ENCODE measurements at places on chromosomes 12 and 14.

GRCh38 chr14:60632777-60633176, 16.5 kb downstream of the SIX1 start:
- DNase-seq, result no peak

DNA sequence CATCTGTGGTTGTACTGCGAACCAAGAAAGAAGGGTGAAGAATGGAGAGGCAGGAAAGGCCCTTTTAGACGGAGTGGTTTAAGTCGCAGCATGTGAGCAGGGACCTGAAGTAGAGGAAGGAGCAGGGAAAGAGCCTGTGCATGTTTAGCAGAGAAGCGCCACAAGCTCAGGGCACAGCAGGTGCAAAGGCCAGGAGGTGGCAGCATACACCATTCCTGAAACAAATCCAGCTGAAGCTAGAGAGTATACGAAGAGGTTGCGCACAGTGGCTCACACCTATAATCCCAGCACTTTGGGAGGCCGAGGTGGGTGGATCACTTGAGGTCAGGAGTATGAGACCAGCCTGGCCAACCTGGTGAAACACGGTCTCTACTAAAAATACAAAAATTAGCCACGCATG, 49.9 kb downstream of the HELB start:
- DNase-seq, result peak; percentile 48

DNA sequence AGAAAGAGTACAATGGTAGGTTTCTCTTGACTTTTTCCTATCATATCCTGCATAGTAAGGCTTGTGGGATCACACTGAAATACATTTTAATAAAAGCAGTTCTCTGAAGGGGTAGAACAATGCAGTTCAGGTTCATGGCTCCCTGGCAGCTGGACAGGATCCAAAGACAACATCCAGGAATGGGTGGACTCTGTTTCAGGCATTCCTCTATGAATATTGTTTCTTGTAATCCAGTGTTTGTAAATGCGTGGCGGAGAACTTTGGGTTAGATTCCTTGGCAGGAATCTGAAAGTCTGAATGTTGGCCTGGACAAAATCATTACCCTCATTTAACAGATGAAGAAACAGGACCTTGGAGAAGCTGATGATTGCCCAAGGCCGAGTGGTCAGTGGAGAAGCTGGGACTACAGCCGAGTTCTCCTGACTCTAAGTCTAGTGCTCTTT, 43.5 kb downstream of the SYNE2 start:
- DNase-seq, result no peak

DNA sequence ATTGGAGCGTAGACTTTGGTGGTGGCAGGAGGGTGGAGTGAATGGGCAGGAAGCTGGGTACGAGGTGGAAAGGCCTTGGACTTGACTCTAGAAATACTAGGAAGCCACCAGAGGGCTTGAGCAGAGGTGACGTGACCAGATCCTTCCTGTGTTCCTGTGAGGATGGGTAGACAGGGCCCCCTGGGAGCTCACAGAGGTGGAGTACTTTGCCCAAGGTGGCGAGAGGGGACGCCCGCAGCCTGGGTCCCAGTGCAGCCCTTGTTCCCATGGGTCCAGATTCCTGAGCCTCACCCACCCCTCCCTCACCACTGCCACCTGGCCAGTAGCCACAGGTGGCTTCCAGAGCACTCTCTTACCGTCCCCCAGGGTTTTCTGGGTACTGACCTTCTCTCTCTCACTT, 89.8 kb downstream of the KIF26A start:
- no peak for DNase-seq

DNA sequence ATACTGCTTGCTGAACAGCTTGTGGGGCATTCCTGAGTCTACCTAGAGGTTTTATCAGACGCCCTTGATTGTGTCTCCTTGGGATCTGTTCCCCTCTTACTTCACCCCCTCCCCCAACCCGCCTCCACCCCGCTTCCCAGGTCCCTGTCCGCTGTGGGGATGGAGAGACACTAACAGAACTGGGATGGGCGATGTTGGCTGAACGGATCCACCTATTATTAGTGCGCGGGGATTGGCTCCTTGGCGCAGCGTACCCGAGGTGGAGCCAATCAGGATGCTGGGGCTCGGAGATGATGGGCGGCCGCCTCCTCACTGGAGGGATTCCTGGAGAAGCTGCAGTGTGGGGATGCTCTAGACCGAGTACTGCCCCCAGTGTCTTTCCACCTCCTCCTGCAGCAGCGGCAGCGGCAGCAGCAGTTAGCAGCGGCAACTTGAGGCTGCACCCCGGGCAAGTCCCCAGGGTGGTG, at the start of gene SYT1:
Gene SYT1, plus strand, starts transcription at position 372 of the 467 bp plus-strand sequence.
- DNase-seq, result peak; percentile 98

- DNase-seq, result peak; percentile 7
These were observed 298.8 kb upstream of the TBX3 start for GRCh38 chr12:114982760-114983159.

- DNase-seq, result no peak
These were observed 102.2 kb downstream of the TTC6 start for GRCh38 chr14:37697489-37698121.

DNA sequence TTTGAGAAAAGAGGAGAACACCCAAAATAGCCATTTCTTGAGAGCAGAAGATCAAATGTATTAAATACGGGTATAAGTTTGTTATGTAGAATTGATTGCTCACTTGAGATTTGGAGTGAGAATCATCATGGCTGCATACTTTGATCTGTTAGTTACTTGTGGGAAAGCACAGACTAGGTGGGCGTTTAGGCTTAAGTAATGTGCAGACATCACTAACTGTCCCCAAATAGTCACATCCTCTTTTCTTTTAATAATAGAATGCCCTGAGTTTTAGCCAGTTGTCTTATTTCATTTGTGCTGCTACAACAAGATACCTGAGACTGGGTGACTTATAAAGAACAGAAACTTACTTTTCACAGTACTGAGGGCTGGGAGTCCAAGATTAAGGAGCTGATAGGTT, 14.3 kb upstream of the GTF2A1 start:
- DNase-seq, result no peak

DNA sequence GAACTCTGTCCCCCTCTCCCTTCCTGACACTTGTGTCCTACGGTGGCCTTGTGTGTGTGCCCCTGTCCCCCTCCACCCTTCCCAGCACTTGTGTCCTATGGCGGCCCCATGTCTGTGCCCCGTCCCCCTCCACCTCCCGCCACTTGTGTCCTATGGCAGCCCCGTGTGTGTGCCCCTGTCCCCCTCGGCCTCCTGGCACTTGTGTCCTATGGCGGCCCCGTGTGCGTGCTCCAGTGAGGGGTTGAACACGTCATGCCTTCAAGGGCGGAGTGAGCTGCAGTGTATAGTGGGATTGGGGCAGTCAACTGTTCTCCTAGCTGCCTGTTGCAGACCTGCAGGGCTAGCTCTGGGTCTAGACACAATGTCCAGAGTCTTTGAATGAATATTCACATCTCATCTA, 108.7 kb downstream of the GLT1D1 start:
- no peak for DNase-seq

DNA sequence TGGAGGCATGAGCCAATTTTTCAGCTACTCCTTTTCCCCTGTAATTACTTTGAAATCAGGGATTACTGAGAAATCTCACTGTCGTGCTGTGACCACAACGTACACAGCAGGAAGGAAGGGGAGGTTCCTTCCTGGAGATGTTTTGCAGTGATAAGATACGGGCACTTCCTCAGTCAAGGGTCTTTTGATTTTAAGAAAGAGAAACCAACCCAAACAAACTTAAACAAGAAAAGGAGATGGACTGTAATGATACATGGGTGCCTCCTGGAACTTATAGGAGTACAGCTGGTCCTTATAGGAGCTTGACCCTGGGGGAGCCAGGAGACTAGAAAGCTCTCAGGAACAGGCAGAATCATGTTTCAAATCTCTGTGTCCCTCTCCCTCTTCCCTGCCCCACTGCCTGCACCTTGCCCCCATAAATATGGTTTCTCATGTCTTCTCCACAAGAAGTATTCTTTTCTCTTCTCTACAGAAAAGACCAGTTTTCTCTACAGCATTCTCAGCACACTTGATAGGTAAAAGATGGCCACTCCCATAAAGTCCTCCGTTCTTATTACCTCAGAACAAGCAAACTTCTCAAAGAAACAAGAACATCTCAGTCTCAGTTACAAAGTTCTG, 281.1 kb upstream of the AMIGO2 start:
- DNase-seq, result no peak

DNA sequence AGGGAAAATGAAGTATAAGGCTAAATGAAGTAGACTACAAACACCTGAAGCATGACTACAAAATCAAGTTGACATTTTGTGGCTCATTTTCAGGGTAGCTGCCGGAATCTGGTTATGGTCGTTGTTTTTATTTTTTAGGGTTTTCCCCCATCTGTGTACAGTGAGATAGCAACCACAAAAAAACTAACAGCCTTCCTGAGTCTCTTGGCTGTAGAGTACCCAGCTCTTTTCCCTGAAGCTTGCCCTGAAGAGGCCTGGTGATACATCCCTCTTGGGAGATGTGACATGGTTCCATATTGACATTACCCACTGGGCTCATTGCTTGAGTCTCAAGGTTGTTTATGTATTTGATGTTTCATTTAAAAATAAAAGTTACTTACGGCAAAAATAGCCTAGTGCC, 424.0 kb downstream of the ZFP36L1 start:
- DNase-seq, result no peak

- peak; percentile 53 for DNase-seq
These were observed 362.1 kb downstream of the GALC start for GRCh38 chr14:87630846-87631245.

DNA sequence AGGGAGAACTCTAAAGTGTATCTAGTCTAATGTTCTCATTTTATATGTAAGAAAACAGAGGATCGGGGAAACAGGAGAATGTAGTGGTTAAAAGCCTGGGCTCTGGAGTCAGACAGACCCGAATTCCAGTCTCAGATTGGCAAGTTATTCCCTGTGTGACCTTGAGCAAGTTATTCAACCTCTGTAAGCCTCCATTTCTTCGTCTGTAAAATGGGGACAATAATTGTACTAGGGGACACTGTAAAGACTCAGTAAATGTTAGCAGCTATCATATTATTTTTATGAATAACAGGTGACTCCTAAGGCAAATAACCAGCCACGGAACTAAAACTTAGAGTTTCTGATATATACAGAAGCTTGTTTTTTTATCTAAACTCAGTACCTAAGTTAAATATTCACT, 152.1 kb downstream of the APAF1 start:
- DNase-seq, result no peak

GRCh38 chr12:89340861-89341260, 11.4 kb downstream of the DUSP6 start:
- DNase-seq, result no peak

DNA sequence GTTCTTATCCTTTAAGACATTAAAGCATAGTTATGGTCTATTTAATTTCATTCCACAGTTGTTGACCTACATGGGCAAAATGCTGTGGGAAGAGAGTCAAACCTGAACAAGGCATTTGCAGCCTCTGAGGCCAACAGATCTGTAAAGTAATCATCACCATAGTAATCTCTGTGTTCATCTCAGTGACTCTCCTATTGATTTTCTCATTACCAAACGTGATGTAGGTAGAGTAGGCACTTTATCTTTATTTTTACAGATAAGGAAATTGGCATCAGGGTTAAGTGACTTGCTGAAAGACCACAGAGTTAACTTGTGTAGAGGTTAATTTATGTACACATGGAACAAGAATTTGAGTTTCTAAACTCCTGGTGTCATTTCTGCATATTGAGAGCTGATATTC, 203.0 kb downstream of the ESR2 start:
- DNase-seq, result no peak

- no peak for DNase-seq
These were observed 5.0 kb downstream of the GAPDH start for GRCh38 chr12:6539314-6539682.

DNA sequence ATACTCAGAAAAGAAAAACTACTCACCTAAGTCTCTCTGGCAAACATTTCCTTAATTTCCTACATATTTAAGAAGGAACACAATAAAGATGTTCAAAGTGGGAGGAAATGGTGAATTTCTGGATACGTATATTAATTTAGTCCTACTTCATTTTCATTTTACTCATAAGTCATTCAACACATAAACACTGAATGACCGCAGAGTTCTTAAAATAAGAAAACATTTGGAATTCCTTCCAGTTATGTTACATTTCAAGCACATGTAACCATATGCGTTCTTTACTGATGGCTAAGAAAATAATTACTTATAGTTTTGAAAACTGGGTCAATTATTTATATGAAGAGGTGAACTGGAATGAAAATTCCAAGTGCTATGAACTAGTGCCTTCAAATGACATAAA, 409.3 kb downstream of the BCAT1 start:
- DNase-seq, result no peak

DNA sequence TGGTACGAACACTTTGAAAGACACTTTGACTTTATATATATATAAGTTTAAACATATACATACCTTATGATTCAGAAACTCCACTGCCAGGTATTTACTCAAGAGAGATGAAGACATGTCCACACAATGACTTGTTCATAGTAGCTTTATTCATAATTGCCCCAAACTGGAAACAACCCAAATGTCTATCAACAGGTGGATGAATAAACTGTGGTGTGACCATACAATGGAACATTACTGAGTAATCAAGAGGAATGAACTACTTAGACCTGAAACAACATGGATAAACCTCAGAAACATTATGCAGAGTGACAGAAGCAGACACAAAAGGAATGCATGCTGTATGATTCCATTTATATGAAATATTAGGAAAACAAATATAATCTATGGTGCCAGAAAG, 71.1 kb downstream of the PPP1R36 start:
- DNase-seq, result no peak

- peak; percentile 27 for DNase-seq
These were observed 567.5 kb downstream of the TRHDE start for GRCh38 chr12:72839696-72840095.

DNA sequence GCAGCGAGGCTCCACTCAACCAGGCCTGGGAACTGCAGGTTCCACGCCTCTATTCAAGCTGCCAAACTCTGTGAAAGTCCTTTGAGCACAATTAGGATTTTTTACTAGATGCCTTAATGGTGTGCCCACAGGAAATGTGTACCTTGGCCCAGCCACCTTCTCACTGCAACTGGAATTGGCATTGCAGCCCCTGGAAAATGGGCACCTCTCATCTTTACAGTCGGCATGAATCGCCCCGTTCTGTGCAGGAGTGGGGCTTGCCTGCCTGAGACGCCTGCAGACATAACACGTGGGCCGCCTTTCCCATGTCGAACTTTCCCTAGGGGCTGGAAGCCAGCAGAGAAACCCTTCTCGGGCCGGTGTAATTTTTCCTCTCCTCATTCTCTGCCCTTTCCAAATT, 42.0 kb upstream of the ELK3 start:
- DNase-seq, result no peak

DNA sequence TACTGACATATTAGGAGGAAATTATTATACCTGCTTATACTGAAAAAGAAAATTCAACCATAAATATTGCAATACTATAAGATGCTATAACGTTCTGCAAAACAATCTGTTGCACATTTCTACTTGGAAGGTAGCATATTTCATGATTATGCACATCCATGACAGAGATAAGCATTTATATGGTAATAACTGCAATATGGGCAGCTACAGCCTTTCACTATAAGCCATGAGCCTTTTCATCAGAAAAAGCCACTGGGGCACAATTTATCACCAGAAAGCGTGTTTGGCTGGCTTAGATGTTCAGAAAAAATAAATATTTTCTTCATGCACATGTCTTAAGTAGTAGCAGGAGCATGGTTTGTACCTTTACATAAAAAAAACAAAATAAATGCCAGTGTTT, 340.7 kb downstream of the GALC start:
- no peak for DNase-seq

- no peak for DNase-seq
These were observed 37.3 kb upstream of the CSRP2 start for GRCh38 chr12:76916170-76916540.

All from brain (organoid and tissue), 16 donors.